Heart right ventricle (tissue), 16 donors: ENCODE measurements at places on chromosomes 3 and 15. TPM values are rescaled to one million over a fixed set of nuclear protein-coding genes. Genes with fewer than 3 reads are reported as not detected.

DNA sequence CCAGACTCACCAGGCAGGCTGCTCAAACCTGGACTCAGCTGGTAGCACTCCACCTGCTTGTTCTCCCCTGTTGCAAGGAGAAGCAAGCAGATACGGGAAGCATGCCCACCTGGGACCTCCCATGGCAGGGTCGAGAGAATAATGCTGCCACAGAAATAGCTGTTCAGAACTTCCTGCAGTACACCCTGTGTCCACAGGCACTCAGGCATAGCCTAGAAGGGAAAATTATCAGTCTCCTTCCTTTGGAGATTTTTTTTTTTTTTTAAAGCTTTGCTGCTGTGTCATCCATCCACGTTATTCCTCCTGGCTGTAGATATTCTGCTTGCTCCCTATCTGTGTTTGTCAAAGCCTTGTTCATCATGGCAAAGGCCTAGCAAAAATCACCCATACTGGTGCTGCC is 32.7 kb upstream of the RPS17 start:
- DNase-seq: no peak

GRCh38 chr3:192696943-192697587 is 30.3 kb downstream of the FGF12 start:
- no peak for DNase-seq

DNA sequence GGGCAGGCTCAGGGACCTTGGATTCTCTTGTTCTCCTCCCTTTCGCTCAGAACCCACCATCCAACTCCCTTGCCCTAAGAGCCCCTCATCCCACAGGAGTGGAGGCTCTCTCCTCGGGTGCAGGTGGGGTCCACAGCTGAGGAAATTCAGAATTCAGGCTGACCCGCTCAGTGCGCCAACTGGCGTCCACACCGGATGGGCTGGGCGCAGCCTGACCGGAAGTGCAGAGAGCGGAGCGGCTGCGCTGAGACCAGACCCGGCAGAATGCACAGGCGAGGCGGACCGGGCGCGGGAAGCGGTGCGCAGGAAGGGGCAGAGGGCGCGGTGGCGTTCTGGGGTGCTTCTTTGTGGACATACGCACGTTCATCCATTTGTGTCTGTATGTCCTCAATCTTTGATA is 210.4 kb upstream of the NDN start:
- peak; percentile 12 for DNase-seq

DNA sequence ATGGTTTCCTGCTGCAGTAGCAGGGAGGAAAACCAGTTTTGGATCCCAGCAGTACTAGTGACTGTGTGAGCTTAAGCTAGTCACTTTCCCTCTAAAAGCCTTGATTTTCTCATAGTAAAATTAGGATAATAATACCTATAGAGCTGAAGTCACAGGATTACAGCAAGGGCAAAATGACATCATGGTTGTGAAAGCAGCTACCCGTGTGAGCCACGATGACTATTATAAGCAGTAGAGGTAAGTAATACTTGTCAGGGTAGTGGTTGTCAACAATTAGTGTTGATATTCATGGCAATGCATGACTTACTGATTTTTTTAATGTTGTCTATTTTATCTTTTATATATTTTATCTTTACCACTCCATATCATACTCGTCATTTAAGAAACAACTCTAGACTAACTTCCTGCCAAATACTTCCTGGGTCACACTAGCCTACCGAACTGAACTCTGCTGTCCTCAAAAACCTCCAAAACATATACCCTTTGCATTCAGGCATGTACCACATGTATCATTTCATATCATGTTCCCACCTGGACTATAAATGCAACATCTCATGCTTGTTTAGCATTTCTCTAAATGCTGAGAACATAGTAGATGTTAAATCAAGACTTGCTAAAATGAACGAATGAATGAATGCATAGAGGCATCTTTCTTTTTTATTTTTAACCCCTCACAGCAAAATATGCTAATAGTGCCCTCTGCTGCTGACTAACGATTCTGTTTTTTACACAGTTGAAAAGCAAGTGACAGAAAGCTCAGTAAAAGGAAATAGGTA is 172.6 kb downstream of the P3H2 start:
- no peak for DNase-seq

GRCh38 chr3:14989943-14990779 is 42.8 kb downstream of the NR2C2 start:
- DNase-seq: no peak

DNA sequence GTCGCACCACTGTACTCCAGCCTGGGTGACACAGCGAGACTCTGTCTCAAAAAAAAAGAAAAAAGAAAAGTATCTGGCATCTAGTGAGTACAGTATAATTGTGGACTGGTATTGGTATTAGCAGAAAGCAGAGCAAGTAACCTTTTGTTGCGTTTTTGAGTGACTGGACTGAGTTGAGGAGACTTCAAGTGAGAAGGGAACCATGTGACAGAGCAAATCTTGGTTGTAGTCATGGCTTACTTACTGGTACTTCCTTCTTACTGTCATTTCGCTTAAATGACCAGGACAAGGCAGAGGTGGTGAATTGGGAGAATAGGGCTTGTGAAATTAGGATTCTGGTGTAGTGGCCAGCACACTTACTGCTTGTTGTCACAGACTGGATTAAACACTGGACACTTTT is 20.6 kb downstream of the RTF1 start:
- DNase-seq: no peak

DNA sequence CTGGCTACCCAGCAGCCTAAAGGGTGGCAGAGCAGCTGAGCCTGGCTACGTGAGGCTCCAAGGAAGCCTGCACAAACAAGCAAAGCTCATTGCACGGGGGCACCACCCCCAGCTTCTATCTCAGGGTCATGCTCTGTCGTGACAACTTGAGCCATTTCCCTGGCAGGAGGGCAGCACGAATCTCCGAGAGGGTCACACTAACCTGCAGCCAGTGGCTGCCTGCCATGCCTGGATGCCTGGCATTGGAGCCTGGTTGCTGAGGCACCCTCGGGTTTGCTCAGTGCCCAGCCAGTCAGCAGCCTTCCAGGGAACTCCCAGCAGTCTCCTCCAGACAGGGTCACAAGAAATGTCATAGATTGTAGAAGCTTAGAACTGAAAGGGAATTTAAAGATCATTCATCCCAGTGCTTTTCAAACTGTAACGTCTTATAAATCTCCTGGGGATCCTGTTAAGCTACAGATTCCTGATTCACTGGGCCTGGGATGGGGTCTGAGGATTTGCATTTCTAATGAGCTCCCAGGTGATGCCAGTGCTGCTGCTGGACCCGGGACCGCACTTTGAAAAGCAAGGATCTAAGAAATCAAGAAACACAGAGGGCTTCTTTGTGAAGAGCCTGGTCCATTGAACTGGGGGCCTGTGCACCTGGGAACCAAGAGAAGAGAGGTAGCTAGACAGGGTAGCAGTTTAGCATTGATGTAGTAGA is 48.4 kb downstream of the TMEM266 start:
- peak; percentile 53 for DNase-seq

DNA sequence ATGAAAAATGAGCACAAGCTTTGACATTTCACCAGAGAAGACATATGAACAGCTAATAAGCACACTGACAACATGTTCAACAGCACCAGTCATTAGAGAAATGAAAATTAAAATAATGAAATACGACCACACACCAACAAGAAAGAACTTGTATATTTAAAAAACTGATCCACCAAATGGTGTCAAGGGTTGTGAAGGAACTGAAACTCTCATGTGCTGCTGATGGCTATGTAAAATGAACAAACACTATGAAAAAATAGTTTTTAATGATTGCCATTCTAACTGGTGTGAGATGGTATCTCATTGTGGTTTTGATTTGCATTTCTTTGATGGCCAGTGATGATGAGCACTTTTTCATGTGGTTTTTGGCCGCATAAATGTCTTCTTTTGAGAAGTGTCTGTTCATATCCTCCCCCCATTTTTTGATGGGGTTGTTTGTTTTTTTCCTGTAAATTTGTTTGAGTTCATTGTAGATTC is 193.8 kb downstream of the SCAPER start:
- DNase-seq: no peak

DNA sequence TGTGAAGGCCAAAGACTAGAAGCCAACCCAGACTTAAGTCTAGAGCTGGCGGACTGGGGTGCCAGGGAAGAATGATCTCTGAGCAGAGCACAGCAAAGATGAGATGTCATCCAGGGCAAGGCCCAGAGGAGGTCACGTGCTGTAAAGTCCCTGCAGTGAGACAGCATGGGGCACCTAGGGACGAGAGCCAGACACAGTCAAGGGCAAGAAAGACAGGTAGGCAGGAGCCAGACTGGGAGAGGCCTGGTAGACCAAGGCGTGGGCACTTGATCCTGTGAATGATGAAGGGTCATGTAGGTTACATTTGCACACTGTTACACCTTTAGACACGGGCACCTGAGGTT is 379.7 kb upstream of the PROK2 start:
- no peak for DNase-seq

- no peak for DNase-seq
Observed at GRCh38 chr3:133538154-133538553, 35.3 kb upstream of the CDV3 start.

- DNase-seq: no peak
Observed at GRCh38 chr15:43794269-43795037, 2.3 kb downstream of the SERF2 start.

DNA sequence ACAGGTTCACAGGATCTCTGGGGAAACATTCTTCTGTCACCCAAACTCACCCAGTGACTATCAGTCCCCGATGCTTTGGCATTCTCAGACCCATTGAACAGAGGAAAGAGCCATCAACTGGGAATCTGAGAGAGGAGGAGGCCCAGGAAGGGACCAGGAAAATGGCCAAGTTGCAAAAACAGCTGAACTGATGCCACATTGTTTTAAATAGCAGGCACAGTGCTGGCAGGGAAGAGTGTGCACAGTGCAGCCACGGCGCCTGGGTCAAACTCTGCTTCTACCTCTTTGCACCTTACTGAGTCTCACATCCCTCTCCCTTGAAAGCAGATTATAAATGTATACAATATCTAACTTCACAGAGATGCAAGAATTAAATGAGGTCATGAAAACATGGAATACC is 66.4 kb downstream of the SRGAP3 start:
- DNase-seq: peak; percentile 32

DNA sequence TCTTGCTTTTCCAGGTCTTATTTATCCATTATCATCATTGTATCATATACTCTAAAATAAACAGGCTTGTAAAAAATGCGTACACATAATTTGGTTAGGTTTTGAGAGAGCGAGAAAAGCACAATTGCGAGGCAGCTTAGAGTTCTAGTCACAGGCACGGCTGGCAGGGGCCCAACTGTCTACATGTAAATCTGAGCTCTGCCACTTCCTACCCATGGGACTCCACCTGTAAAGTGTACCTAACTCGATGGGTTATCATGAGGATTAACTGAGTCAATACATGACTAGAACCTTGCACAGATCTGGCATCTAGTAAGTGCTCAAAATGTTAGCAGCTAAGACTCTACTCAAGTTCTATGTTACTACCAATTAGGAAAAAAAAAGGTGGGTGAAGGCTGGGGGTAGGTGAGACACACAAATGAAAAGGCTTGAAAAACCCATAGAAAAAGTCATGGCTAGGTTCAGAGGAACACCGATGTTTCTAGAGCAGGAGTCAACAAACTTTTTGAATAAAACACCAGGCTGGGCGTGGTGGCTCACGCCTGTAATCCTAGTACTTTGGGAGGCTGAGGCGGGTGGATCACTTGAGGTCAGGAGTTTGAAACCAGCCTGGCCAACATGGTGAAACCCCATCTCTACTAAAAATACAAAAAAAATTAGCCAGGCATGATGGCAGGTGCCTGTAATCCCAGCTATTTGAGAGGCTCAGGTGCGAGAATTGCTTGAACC is 36.2 kb downstream of the GLB1 start:
- no peak for DNase-seq

GRCh38 chr15:43105077-43105736 is 631 bp downstream of the UBR1 start:
- peak; percentile 6 for DNase-seq

- no peak for DNase-seq
Observed at GRCh38 chr15:42046597-42046996, 25.8 kb upstream of the PLA2G4E start.

MCF2L2 gene
- 0.94 TPM for total RNA-seq

FAM81A gene
- 3.2 TPM for total RNA-seq

EPHA6 gene
- 0.66 TPM for total RNA-seq

SRGAP3 gene
- total RNA-seq: 9.8 TPM
